Naive thymus-derived CD4-positive, alpha-beta T cell (primary cell): ENCODE measurements at places on chromosomes 16 and 17. TPM values are rescaled to one million over a fixed set of nuclear protein-coding genes. Genes with fewer than 3 reads are reported as not detected.

Gene OSBPL7
- 4.0 TPM for polyA plus RNA-seq

Gene COX6A2
- not detected for polyA plus RNA-seq

Gene CLEC10A
- not detected for polyA plus RNA-seq

Gene FHOD1
- 3.6 TPM for polyA plus RNA-seq

Gene ERAL1
- 56.6 TPM for polyA plus RNA-seq

Gene SOX15
- polyA plus RNA-seq: not detected

Gene ACSM2A
- not detected for polyA plus RNA-seq

Gene DLG4
- polyA plus RNA-seq: 0.26 TPM

Gene SLC52A1
- polyA plus RNA-seq: 0.14 TPM

Gene HSF4
- not detected for polyA plus RNA-seq

Gene CFDP1
- polyA plus RNA-seq: 42.1 TPM

Gene MT1G
- not detected for polyA plus RNA-seq

Gene HNF1B
- not detected for polyA plus RNA-seq

Gene ANKFN1
- not detected for polyA plus RNA-seq

Gene TAC4
- polyA plus RNA-seq: not detected

Gene ARHGDIG
- polyA plus RNA-seq: not detected

Gene ABCA9
- not detected for polyA plus RNA-seq

Gene PYDC1
- not detected for polyA plus RNA-seq

Gene ENGASE
- polyA plus RNA-seq: 3.8 TPM

Gene MYO15B
- 1.2 TPM for polyA plus RNA-seq

Gene SLC9A5
- 0.11 TPM for polyA plus RNA-seq

Gene ZSCAN10
- polyA plus RNA-seq: 0.35 TPM

Gene NPIPA2
- polyA plus RNA-seq: not detected

Gene BFAR
- 51.0 TPM for polyA plus RNA-seq

Gene SUPT6H
- polyA plus RNA-seq: 23.8 TPM

Gene RND2
- 0.33 TPM for polyA plus RNA-seq

Gene KRT27
- not detected for polyA plus RNA-seq

Gene TRPV2
- 104 TPM for polyA plus RNA-seq

Gene OTOP2
- polyA plus RNA-seq: not detected

Gene EVPLL
- not detected for polyA plus RNA-seq

Gene CDH3
- polyA plus RNA-seq: not detected

Gene PDIA2
- polyA plus RNA-seq: not detected

Gene DNAI2
- 0.15 TPM for polyA plus RNA-seq

Gene LLGL2
- polyA plus RNA-seq: 12.8 TPM
